ENCODE measurements at places on chromosomes 3 and 15. TPM values are rescaled to one million over a fixed set of nuclear protein-coding genes. Genes with fewer than 3 reads are reported as not detected.

Gene CHRNA3
- not detected for polyA plus RNA-seq

Gene IQCF5
- polyA plus RNA-seq = not detected

Gene GOLGA8R
- 2.6 TPM for polyA plus RNA-seq

Gene CHL1
- not detected for polyA plus RNA-seq

Gene LYZL4
- not detected for polyA plus RNA-seq

Gene AGTR1
- not detected for polyA plus RNA-seq

Gene GOLGA8K
- polyA plus RNA-seq = not detected

Gene PAQR9
- not detected for polyA plus RNA-seq

Gene WDR49
- polyA plus RNA-seq = not detected

Gene TRPM1
- polyA plus RNA-seq = 0.11 TPM

Gene MEIS2
- not detected for polyA plus RNA-seq

Gene SLC22A14
- polyA plus RNA-seq = not detected

Gene KLF15
- not detected for polyA plus RNA-seq

Gene ZNF774
- polyA plus RNA-seq = not detected

Gene CYP1A2
- not detected for polyA plus RNA-seq

Gene GP9
- 1.2 TPM for polyA plus RNA-seq

Gene NANOGP8
- not detected for polyA plus RNA-seq

Gene ADAMTSL3
- not detected for polyA plus RNA-seq

All from immature natural killer cell (primary cell).